ENCODE measurements at places on chromosomes 2 and 18. TPM values are rescaled to one million over a fixed set of nuclear protein-coding genes. Genes with fewer than 3 reads are reported as not detected.

Gene CCDC178
- 0.13 TPM for total RNA-seq

GRCh38 chr2:105410554-105410953 is 11.7 kb upstream of the FHL2 start:
- DNase-seq = no peak

Gene CHCHD5
- 17.0 TPM for total RNA-seq

- DNase-seq = no peak
Measured at GRCh38 chr2:128550389-128550788, 231.7 kb upstream of the HS6ST1 start.

DNA sequence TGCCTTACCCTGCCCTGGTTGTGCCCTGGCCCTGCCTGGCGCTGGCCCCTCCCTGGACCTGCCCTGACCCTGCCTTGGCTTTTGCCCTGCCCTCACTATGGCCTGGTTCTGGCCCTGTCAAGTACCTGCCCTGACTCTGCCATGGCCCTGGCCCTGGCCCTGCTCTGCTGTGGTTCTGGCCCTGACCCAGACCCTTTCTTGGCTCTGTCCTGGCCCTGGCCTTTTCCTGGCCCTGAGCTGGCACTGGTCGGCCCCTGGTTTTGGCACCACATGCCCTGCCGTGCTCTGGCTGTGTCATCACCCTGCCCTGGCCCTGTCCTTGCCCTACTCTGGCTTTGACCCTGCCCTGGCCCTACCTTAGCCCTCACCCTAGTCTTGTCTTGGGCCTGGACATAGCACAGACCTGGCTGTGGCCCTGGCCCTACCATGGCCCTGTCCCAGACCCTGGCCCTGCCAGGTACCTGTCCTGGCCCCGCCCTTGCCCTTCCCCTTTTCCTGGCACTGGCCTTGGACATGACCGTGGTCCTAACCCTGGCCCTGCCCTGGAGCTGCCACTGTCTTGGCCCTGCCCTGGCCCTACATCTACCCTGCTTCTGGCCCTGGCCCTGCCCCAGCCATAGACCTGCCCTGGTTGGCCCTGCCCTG is 4.8 kb upstream of the ANKRD62 start:
- no peak for DNase-seq

Gene MARS2
- total RNA-seq = 12.3 TPM
